ENCODE measurements at places on chromosomes 2 and 18. TPM values are rescaled to one million over a fixed set of nuclear protein-coding genes. Genes with fewer than 3 reads are reported as not detected.

DNA sequence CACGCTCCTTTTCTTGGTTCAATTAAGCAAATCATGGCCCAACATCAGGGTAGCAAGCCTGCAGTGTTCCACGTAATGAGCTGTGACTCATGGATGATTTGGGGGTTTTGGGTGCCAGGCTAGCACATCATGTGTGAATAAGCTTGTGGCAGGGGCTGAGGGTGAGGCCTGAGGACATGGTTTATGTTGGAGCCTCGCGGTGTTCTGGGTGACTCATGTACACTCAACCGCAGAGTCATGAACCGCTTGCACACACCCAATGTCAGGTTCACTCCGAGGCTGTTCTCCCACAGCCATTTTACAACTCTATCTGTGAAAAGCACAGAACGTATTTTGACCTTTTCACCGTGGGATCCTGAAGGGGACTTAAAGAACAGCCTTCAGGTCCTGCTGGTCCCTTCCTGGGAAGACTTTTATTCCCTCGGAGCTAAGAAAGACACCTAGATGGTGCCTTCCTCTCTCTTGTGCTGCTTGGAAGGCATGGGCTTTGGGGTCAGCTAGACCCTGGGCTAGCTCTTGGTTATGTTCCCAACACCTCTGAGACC is 139.9 kb upstream of the ZEB2 start:
- no peak for DNase-seq

DNA sequence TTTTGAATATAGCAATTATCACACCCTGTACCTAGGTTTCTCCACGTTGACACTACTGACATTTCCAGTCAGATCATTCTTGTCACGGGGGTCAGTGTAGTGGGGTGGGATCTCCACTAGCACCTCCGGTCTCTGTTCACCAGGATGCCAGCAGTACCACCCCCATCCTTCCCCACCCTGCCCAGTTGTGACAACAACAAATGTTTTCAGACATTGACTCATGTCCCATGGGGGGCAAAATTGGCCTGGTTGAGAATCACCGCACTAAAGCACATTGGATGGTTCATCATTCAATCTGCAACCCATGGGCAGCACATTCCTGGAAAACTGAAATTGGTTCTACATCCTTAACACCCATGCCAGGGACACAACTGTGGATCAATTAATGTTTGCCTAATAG is 32.3 kb downstream of the FEZ2 start:
- no peak for DNase-seq

GRCh38 chr2:224449212-224450147 is 47.6 kb upstream of the FAM124B start:
- no peak for DNase-seq

The GREB1L gene
- 9.5 TPM for total RNA-seq

DNA sequence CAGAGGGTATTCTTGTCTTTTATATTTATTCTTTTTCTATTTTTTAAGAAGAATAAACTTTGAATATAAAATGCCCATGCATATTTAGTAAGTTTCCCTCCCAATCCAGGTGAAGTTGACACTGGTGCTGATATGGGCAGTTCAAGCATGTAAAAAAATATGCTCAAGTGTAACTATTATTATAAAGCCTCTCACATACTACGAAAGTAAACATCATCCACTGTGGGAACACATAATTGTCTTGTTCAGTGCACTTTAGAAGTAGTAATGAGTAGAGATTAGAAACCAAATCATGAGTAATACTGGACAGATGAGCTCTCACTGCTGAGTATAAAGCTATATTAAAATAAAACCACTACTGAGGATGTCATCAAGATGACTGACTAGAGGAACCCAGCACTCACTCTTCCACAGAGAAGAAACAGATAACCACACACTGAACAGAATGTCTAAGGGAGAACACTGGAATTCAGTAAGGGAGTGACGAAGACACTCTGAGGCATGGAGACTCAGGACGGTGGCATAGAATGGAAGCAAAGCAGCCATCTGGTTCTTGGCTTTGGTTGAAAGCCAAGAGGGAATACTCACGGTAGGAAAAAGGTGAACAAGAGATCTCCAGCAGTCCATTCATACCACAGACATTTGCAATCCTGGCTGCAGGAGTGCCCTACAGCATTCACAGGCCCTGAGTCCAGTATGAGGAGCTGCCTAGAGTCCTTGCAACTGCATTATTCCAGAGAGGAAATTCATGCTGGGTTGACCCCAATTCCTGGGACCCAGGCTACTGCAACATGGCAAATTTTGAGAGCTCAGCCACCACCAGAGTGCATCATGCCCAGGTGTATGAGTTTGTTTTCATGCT is 9.5 kb upstream of the FAM110C start:
- no peak for DNase-seq

GRCh38 chr2:174014011-174014698 is 49.0 kb upstream of the SP3 start:
- DNase-seq: no peak

The SULT1C4 gene
- total RNA-seq: 6.7 TPM

The NABP1 gene
- 5.8 TPM for total RNA-seq

DNA sequence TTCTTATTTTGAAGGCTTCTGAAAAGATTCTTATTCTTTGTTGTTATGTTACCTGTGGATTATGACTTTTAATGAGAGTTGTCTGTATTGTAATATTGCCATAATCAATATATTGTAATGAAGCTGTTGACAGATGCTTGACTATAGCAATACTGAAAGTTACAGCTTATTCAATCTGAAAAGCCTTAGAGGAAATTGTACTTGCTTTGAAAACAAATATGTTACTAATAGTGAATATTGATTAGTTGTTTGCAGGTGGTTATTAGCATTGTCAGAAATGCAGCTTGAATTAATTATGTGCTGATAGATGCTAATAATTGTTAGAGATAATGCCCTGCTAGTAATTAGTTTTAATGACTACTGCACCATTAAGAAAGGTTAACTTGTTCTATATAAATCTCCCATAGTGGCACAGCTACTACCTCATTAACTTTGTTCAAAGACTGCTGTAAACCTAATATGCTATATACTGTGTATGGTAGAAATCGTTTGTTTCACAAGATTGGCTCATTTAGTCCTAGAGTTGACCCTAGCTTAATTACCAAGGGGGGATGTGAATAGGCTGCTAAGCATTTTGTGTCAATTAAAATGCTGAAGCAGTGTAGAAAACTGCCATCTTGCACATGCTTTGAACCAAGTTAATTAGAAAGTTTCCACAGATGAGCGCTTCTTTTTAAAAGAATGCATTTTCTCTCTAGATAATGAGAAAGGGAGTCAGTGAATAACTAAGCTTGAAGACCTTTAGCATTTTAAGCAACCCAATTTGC is 30.5 kb downstream of the SLC39A10 start:
- no peak for DNase-seq

GRCh38 chr2:149727927-149728326 is 140.4 kb upstream of the MMADHC start:
- no peak for DNase-seq

- DNase-seq: no peak
Measured at GRCh38 chr2:176854878-176855277, 357.7 kb upstream of the HNRNPA3 start.

DNA sequence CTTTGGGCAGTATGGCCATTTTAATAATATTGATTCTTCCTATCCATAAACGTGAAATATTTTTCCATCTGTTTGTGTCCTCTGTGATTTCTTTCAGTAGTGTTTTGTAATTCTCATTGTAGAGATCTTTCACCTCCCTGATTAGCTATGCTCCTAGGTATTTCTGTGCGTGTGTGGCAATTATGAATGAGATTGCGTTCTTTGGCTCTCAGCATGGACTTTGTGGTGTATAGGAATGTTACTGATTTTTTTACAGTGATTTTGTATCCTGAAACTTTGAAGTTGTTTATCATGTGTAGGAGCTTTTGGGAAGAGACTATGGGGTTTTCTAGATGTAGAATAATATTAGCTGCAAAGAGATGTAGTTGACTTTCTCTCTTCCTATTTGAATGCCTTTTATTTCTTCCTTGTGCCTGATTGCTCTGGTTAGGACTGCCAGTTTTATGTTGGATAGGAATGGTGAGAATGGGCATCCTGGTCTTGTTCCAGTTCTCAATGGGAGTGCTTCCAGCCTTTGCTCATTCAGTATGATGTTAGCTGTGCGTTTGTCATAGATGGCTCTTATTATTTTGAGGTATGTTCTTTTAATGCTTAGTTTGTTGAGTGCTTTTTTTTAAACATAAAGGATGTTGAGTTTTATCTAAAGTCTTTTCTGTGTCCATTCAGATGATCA is 27.0 kb upstream of the THUMPD2 start:
- no peak for DNase-seq
